Left lobe of liver (tissue), 2 donors: ENCODE measurements at places on chromosomes 7 and 10. TPM values are rescaled to one million over a fixed set of nuclear protein-coding genes. Genes with fewer than 3 reads are reported as not detected.

DNA sequence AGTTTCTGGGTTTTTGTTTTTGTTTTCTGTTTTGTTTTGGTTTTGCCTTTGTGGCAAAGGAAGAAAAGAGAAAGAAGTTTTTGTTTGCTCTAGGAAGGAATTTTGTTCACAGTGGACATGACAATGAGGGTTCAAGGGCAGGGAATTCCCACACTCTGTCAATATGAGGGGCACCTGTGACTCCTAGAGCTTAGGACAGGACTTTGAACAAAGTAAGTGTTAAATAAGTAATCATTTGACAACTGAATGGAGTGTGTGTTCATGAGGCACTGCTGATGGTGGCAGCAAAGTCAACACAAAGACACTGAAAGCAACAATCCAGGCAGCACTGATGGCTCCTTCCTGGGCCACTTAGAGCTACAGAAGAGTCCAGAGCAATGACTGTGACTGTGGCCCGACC, 1381.1 kb upstream of the LRRTM3 start:
- DNase-seq, result no peak

DNA sequence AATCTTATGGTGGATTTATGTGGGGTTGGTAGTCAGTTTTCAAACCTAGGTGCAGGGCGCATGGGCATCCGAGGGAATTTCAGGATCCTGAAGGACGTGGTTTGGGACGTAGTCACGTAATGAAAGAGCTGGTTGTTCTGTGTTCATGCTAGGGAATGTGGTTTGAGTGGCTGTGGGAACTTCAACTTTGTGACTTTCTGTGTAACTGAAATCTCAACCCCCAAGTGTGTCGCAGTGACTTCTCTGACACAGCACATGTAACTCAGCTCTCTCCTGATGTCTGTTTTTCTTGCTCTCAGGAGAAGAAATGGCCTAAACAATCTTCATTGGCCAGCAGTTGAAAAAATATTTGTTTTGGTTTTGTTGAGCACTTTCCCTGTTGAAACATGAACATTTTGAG, 199.0 kb downstream of the PTEN start:
- no peak for DNase-seq

GRCh38 chr7:26167303-26167934, 15.4 kb downstream of the NFE2L3 start:
- DNase-seq, result no peak

GRCh38 chr7:135385209-135385608, 124.7 kb downstream of the CNOT4 start:
- DNase-seq, result no peak

DNA sequence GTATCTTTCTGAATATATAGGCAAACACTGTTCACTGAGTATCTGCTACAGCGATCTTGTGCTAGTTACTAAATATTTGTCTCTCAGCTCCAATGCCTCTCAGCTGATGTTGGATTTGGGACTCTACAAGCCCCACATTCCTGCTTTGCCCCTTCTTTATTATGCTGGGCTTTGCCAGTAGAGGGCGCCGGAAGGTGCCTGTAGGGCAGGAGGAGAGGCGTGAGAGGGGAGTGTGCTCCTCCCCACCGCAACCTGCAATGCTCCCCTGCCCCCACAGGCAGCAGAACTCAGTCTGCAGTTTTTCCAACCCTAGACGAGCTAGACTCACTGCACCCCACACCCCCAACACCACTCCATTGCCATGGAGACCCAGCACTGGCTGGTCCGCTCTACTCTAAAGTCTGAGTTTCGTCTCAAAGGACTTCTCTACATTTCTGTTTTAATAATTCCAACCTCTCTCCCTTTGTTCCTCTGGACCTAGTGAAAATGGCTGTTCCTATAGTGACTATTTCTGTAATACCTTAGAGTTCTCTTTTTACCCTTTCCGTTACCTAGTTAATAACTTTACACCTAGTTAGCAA, 337.6 kb downstream of the CCSER2 start:
- no peak for DNase-seq

DNA sequence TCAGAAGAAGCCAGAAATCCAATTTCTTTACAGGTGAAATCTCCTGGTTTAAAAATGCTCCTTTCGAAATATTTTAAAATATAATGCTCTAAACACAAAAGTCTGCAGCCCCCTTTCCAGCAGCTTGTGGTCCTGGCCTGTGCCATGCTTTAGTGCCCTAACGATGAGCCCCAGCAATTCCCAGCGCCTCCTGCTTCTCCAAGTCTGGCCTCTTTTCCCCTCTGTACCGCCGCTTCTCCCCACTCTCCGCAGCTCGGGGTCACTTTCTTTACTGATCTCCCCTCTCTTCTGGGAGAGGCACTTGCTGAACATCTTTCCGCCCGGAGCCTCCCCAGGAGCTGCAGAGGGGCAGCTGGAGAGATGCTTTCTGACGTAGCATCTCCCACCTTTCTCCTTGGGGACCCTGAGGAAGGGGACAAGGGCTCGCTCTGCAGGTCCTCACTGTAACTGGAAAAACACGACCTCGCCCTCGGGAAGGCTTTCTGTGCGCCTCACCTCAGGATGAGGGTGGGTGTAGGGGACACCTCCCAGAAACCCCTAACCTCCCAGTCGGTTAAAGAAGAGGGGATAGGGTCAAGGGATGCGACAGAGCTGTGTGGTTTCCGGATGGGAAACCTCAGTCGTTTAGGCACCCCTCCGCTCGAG, 565 bp upstream of the INA start:
- no peak for DNase-seq

- no peak for DNase-seq
Measured at GRCh38 chr7:145624618-145625017, 492.0 kb upstream of the CNTNAP2 start.

GRCh38 chr10:103502849-103503660, 9.6 kb downstream of the NEURL1 start:
- DNase-seq, result no peak

- DNase-seq, result no peak
Measured at GRCh38 chr10:89502549-89502948, 32.8 kb downstream of the SLC16A12 start.

GRCh38 chr7:95601316-95601715, 5.0 kb upstream of the PDK4 start:
- DNase-seq, result no peak

GRCh38 chr10:61280303-61280702, 172.9 kb downstream of the TMEM26 start:
- no peak for DNase-seq

GRCh38 chr10:123786896-123787295, 104.7 kb downstream of the CPXM2 start:
- DNase-seq, result no peak

DNA sequence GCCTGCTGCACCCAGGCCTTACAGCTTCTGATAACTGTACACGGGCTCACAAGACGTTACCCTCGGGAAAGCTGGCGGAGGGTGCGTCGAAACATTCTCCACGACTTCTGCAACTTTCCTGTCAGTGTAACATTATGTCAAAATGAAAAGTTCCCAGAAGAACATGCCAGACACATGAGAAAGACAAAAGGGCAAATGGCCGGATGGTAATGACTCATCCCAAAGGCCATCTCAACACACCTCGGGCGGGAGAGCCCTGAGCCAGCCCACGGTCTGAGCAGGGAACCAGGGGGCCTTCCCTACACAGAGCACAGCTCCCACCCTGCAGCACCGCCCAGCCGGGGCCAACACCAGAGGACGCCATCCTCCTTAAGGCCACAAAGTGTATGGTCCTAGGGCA, 118.7 kb downstream of the MAD1L1 start:
- no peak for DNase-seq

GRCh38 chr7:152436111-152436930, 518 bp upstream of the KMT2C start:
- DNase-seq, result peak; percentile 95

GRCh38 chr10:88036126-88036525, 172.7 kb downstream of the PTEN start:
- no peak for DNase-seq

DNA sequence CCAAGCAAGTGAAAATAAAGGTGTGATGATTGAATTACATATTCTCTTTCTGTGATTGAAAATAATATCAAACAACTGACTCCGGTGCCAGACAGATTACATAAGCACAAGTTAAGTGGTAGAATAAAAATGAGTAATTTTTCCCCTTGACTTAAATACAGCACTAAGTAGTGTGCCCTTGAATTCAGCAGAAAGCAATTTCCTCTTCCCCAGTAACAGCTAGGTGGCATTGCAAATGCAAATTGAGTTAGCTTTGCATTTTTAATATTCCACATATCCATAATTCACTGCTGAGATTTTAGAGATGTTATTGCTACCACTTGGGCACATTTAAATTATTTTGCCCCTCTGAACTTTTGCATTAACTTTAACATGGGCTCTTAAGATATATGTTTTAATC, 89.8 kb upstream of the NPVF start:
- DNase-seq, result no peak

DNA sequence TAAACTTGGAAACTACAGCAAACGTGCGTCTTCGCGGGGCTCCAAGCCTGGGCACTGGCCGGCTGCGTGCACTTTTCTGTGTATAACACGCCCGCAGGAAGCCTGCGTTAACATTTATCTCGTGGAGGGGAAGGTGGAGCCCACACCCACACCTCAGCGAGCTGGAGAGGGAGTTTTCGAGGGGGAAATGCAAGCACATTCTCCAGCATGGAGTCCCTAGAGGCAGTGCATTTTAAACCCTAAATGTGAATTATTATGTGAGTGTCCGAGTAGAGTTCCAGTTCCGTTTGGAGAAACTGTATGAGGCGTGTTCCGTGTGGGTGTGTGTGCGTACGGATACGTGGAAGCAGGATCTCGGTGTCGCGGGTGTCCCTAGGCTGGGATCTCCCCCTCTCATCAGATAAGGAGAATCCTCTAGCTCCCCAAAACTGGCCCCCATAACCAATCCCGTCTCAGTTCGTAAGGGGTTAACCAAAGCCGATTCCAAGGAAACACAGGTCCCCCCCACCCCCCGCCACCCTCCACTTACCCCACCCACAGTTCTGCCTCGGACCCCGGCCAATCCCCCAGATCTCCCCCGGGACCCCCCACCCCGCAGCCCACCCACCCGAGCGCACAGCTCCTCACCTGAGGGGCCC, 403 bp downstream of the CDK6 start:
- DNase-seq, result peak; percentile 50

Gene SLC16A12
- 0.38 TPM for total RNA-seq

Gene FAM25A
- total RNA-seq, result not detected

Gene NACAD
- 0.05 TPM for total RNA-seq
